ENCODE measurements at places on chromosomes 13 and 19.

GRCh38 chr19:5690955-5691821 is 1.1 kb downstream of the RPL36 start:
- DNase-seq, result no peak

DNA sequence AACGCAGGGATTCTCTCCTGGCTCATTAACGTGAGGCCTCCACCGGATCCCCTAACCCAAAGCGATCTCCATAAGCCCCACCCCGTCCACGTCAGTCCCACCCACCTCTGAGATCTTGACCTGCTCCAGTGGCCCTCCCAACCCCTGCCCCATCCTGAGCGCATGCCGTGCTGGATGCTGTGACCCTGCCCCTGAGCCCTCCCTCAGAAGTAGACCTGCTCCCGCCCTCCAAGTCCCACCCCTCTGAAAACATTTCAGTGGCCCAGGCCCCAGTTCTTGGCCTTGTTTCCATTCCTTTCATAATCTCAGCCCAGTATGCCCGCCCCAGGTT is 19.9 kb downstream of the LMTK3 start:
- DNase-seq, result no peak

DNA sequence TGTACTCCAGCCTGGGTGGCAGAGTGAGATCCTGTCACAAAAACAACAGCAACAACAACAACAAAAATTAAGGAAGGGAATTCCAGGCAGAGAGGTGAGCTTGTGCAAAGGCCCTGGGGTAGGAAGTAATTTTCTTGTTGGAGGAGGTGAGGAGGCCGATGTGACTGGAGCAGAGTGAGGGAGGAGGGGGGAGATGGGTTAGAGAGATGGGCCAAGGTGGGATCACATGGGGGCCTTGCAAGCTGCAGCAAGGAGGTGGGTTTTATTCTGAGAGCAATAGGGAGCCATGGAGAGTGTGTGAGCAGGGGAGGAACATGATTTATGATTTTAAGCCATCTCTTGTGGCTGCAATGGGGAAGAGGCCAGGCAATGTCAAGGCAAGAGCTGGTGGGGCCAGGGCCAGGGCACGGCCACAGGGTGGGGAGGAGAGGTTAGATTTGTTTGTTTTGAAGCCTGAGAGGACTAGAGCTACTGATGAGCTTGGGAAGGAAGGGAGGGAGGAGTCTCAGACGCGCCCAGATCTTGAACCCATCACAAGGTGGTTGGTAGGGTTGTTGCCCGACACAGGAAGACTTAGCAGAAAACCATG is 12.5 kb upstream of the COMP start:
- DNase-seq, result no peak

GRCh38 chr19:18107235-18107634 is 9.7 kb downstream of the MAST3 start:
- DNase-seq, result no peak

GRCh38 chr19:35436477-35437405 is 11.3 kb upstream of the FFAR2 start:
- DNase-seq, result peak; percentile 50

- DNase-seq, result no peak
These were observed 93.8 kb upstream of the SOX1 start for GRCh38 chr13:111973186-111973585.

DNA sequence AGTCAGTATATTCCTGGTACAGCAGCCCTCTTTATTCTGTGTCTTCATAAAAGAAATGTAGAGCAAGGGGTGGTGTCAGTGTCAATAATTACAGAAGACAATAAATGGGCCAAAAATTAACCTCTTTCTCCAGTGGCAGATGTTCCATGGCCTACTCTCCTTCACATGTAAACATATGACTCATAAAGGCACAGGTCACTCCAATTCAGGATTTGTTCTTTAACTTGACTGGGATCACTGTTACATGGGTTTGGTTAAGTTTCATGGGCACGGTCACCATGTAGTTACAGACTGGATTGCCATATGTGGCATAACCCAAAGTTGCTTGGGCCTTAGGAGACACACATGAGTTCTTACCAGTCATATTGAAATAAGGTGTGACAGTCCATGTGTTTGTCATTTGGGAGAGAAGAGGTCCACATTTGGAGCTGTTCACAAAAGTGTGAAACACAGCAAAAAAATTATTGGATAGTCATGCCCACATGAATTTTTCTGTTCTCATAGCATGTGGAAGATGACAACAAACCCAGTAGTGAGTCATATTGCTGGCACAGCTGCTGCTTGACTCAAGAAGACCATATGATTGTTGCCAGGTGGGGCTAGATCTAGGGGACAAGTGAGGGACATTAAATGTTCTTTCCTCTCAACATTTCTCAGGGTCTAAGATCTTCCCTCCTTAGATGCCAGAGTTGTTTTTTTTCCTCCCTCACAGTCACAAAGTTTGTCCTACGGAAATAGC is 68.1 kb upstream of the HTR2A start:
- DNase-seq, result no peak

GRCh38 chr13:26017196-26017921 is 34.5 kb downstream of the SHISA2 start:
- DNase-seq, result peak; percentile 4

- no peak for DNase-seq
These were observed 42.5 kb downstream of the MBNL2 start for GRCh38 chr13:97264663-97265062.

Measured in GM10248 (cell line).